Renal cortex interstitium (tissue), 15 donors: ENCODE measurements at places on chromosomes 1 and 21. TPM values are rescaled to one million over a fixed set of nuclear protein-coding genes. Genes with fewer than 3 reads are reported as not detected.

- no peak for DNase-seq
Observed at GRCh38 chr1:1899266-1899966, 8.5 kb upstream of the GNB1 start.

GRCh38 chr1:152067150-152067549 lies 21.7 kb downstream of the TCHHL1 start:
- no peak for DNase-seq

DNA sequence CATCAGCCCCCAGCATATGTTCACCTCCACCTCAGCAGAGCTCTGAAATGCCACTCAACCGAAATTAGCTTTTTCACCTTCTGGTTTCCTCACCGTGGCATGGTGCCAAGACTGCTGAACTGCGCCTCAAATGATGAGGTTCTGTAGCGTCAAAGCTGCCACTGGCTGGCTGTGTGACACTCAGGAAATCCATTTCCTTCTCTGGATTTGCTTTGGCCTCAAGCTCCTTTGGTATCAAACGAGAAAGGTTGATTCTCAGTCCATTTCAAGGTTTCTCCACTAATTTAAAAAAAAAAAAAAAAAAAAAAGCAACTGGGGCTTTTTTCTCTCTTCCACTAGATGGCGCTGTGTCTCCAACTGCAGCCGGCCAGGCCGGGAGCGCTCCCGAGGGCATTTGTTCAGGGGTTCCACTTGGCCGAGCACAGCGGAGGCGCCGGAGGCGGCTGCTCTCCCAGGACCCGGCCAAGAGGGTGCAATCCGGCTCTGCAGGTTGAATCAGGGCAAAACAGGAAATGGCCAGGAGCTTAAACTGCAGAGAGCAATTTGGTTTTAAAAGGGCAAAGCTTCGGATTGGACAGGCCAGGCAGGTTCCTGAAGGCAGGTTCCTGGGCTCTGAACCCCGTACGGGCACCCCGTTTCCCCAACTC lies 26.5 kb upstream of the PLA2G2C start:
- peak; percentile 75 for DNase-seq

DNA sequence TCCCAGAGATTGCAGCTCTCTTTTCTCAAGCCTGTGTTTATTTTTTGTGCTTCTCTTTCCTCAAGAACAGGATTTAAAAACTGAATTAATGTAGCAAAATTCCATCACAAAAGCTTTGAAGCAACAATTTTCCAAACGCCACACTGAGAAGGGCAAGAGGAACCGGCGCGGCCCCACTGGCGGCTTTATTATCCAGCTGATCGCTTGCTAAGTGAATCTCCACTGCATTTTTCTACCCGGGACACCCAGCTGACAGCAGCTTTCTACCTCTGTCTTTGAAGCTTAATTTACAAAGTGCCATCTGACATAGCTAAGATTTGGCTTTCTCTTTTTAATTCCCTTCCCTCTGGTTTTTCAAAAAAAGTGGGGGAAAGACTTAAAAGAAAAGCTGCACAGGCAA lies 369.3 kb upstream of the C1orf174 start:
- no peak for DNase-seq

DNA sequence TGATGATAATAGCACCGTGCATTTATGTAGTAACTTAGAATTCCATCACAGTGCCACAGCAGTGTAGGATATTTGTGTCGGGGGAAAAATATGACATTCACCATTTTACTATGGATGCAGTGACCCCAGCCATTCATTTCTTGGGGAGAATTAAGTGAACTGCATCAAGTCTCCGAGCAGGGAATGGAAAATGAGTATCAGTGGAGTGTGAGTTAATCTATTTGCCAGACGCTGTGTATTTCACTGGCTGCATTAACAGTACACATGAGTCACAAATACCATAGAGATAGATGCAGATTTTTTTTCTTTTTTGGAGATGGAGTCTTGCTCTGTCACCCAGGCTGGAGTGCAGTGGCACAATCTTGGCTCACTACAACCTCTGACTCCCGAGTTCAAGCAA lies 33.8 kb upstream of the SLC45A1 start:
- no peak for DNase-seq

DNA sequence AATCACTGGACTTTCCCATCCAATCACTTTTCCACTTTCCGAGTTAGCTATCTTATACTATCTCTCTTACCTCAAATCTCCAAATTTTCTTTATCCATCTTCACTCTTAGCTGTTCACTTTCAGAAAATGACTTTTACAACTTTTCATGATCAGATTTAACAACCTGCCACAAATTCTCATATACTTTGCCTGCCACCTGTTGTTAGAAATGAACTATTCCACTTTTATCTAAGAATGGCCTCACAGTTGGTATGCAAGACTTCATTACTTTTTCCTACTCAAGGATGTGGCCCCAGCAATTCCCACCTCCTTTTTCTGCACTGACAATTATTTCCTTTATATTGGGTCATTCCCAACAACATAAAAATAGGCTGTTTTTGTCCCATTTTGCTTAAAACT lies 93.6 kb upstream of the DEPDC1 start:
- no peak for DNase-seq

DNA sequence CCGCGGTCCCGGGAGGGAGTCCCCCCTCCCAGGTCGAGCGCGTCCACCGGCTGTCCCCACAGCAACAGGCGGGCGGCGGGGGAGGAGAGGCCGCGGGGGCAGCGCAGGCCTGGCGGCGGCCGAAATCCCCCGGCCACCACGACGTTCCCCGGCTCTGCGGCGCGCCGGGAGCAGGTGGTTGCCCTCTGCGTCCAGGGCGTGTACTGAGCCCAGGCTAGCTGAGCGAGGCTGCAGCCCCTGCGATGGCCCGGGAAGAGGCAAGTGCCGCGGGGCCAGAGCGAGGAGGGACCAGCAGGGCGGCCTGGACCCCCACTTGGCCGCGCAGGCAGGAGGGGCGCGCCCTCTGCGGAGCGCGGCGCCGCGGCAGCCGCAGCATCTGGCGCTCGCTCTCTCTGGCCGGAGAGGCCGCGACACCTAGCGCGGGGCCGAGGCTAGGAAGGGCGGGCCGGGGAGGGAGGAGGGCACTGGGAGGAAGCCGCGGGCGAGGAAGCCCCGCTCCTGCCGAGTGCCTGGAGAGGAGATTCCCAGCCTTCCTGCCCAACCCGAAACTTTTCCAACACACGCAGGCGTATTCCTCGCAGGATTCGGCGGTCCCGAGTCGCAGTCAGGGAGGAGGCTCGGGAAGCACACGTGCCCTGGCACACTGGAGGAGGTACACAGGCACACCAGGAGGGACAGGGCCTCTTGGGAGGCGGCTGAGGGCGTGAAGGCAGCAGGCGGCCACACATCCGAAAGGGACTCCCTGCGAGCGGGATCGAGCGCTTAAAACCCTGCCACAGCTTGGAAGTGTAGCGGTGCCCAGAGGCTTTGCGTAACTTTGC lies 4.9 kb upstream of the PROX1 start:
- DNase-seq = no peak

- no peak for DNase-seq
Observed at GRCh38 chr1:74485622-74486021, 26.8 kb downstream of the LRRC53 start.

DNA sequence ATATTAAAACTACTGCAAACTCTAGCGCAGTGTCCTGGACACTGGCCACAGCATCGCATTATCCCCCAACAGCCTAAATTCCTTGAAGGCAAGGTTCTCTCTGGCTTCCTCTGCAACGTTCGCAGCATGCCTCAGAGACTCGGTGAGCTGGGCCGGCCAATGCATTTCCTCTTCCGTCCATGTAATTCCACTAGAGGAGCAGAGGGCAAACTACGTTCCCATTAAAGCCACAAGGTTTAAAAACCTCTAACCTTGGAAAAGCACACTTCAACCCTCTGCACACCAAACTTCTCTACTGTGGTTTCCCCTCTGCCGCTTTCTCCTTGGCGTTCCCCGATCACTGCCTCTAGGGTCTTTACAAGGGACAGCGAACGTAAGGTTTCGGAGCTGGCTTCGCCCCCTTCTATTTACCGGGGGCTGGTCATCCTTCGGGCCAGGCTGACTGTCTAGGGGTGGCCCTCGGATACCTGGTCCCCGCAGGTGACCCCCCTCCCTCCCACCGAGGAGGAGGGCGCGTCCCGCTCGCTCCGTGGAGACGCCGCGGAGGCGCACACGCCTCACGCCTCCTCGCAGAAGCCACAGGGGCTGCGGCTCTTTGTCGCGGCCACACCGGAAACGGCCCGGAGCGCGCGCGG lies 456 bp upstream of the SMYD2 start:
- peak; percentile 52 for DNase-seq

DNA sequence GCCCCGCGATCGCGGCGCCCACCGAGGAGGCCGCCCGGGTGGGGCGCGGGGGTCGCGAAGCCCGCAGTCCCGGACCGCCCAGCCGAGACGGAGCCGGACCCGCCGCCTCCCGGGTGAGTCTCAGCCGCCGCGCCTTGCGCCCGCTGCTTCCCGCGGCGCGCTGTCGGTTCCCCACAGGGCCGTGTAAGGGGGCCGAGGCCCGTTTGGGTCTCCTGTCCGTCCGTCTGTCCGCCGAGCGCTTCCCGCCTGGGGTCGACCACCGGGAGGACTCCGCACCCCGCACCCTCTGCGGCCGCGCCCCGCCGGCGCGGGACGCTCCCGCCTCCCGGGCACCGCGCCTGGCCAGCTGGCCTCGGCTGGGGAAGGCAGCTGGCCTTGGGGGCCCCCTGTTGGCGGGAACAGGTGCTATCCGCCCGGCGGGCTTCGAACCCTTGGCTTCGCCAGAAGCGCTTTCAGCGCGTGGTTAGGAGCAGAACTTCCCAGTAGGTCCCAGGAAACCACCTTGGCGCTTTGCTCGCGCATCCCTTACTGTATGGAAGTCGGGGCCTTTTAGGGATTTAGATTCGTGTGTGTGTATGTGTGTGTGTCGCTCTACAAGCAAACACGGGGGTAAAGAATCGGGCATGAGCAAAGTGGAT lies 414 bp downstream of the TMEM51 start:
- no peak for DNase-seq

- no peak for DNase-seq
Observed at GRCh38 chr1:116195077-116195868, 84.1 kb downstream of the MAB21L3 start.

DNA sequence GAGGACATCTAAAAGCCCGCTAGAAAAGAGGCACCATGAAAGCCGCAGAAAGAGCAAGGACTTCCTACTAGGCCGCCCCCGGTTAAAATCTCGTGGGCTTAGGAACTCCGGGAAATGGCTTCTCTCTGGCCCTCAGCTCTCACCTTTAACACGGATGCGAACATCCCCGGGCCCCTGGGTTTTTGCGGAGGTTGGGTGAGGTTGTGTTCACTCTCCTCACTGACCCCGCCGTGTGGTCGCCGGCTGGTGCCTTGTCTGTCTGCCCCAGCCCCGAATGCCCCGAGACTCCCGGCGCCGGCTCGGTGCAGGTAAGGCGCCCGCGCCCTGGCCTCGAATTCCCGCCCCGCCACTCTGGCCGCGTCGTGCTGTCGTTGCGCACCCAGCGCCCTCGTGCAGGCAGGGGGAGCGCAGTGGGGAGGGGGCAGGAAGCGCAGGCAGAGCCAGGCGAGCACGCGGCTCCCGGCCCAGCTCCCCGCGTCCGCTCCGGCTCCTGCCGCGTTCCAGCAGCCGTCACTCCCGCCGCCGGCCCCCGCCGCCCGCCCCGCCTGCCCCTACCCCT lies at the start of gene SHISAL2A:
TSS of gene SHISAL2A (plus strand) at position 437 of the 559 bp plus-strand sequence. CDS start 326 bp downstream, outside the sequence.
- no peak for DNase-seq

DNA sequence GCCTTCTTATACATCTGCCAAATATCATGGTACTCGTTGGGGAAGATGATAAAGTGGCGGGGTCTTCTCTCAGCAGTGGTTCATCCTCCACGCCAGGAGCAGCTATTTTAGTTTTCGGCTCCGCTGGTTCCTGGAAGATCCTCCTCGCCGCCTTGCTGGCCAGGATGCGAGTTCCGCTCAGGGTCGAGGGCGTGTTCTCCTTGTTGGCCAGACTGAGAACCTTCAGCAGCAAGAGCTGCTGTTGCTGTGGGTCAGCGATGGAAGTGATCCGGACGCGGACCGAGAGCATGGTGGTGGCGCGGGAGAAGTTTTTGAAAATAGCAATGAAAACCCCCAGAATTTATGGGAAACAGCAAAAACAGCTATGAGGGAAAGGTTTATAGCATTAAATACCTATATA lies 11.4 kb upstream of the CFAP126 start:
- DNase-seq = no peak

DNA sequence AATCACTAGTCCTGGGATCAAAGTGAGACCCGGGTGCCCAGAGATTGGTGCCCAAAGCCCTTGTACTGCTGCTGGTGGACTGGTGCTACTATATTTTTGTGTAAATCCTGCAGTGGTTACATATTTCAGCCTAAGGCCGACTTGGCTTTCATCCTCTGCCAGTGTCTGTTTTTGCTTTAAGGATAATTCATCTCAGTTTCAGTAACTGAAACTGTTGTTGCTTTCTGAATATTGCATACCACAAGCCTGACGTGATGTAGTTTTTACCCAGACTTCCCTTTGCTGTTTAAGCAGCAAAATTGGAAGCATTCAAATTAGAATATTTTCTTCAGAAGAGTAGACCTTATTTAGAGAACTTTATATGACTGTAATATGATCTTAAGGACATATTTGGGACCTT lies 341.8 kb downstream of the RYR2 start:
- DNase-seq = no peak

GRCh38 chr1:16155537-16156410 lies at the start of gene EPHA2:
EPHA2 (minus strand) TSS chr1:16156069; CDS start chr1:16155932, 137 bp downstream.
- DNase-seq = peak; percentile 89

DNA sequence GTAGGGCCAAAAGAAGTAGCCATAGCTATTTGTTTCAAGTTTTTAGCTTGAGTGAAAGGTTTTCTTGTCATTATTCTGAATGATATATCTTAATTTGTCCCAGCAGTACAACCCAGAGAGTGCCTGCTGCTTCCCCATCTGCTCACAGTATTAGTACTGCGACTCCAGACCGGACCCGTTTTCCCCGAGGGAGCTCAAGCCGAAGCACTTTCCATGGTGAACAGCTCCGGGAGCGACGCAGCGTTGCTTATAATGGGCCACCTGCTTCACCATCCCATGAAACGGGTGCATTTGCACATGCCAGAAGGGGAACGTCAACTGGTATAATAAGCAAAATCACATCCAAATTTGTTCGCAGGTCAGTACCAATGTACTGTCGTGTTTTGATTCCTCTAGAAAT lies 37.2 kb upstream of the C1orf115 start:
- no peak for DNase-seq

GRCh38 chr21:35556536-35556935 lies 503.8 kb downstream of the SETD4 start:
- no peak for DNase-seq

DNA sequence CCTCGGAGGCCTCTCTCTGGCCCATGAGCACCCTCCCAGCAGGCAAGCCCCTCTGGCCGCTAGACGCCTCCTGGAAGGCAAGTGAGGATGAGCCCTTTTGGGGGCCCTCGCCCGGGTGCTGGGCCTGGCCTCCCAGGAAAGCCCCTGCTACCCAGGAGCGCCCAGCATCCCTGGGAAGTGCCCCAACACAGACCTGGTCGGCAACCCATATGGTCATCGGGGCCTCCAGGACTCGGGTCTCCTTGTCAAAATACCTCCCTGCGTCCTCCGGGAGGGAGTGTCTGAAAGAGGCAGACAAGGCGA lies 21.0 kb upstream of the TMEM52 start:
- DNase-seq = no peak

The MMEL1 gene
- polyA plus RNA-seq = 2.9 TPM

The GJB5 gene
- 0.18 TPM for polyA plus RNA-seq

The RIPK4 gene
- 18.2 TPM for polyA plus RNA-seq

The S100A14 gene
- polyA plus RNA-seq = 16.9 TPM

The TEX38 gene
- 0.64 TPM for polyA plus RNA-seq

The CASZ1 gene
- 18.4 TPM for polyA plus RNA-seq
